ENCODE measurements at places on chromosomes 4 and X. TPM values are rescaled to one million over a fixed set of nuclear protein-coding genes. Genes with fewer than 3 reads are reported as not detected.

Gene GATA1
- not detected for total RNA-seq

Gene TMSB15C
- 4.6 TPM for total RNA-seq

Gene FMR1NB
- total RNA-seq: not detected

Gene WNK3
- 0.06 TPM for total RNA-seq

GRCh38 chrX:6660567-6661264, 125.8 kb upstream of the VCX3A start:
- no peaks in the 10 kb centered on the region for H3K4me1 ChIP-seq
- no peak overlapping the region for H3K4me3 ChIP-seq
- no peaks in the 10 kb centered on the region for H3K36me3 ChIP-seq

- no peaks in the 10 kb centered on the region for H3K36me3 ChIP-seq
- H3K27me3 ChIP-seq: no peaks in the 10 kb centered on the region
- no peak overlapping the region for H3K4me3 ChIP-seq
- DNase-seq: no peak
Measured at GRCh38 chr4:74365761-74366160, 816 bp downstream of the EREG start.

GRCh38 chr4:157994863-157995262, 178.0 kb downstream of the GASK1B start:
- H3K4me3 ChIP-seq: no peak overlapping the region
- H3K27ac ChIP-seq: no peak overlapping the region
- DNase-seq: peak; percentile 60
- no peaks in the 10 kb centered on the region for H3K27me3 ChIP-seq
- peaks cover 30% of the 10 kb centered on the region for H3K4me1 ChIP-seq

DNA sequence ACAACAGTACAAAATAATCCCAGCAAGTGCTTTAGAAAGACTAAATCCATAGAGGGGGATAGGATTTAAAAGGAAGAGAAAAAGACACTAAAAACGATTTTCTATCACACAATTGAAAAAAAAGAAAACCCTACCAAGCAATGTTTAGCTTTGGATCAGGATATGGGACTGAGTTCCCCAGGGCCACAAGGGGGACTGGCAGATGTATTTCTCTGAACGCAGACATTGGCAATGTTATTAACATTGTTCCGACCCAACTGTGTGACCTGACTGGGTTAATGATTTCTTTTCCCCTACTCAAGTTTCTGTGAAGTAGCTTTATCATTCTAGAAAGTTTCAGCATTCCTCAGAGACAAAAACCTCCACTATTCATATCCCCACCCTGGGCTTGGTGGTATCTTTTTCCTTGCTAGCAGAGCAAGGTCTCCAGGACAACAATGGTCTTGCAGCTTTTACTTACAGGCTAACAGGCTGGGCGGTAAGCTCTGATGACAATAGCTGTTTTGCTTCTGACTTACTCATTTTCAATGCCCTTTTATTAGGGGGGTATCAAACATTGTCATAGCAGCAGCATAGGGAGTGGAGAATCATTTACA, 25.8 kb downstream of the SLC7A11 start:
- no peak overlapping the region for H3K4me3 ChIP-seq
- no peaks in the 10 kb centered on the region for H3K4me1 ChIP-seq
- H3K36me3 ChIP-seq: peaks cover 12% of the 10 kb centered on the region
- H3K27ac ChIP-seq: no peak overlapping the region
- DNase-seq: no peak

DNA sequence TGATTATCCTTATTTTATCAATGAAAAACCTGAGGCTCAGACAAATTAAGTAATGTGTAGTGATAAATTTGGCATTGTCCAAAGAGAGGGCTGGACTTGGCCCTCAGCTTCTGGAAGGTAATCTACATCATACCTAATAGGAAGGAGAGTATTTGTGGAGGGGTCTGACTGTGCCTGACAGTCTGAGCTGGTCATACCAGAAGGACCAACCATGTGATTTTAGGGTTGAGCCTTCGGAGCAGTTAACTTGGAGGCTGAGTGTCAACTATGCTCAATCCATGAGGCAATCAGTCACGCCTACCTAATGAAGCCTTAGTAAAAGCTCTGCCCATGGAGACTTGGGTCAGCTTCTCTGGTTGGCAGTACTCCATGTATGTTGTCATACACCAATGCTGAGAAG, 136.4 kb downstream of the CPE start:
- no peak overlapping the region for H3K27ac ChIP-seq
- H3K4me3 ChIP-seq: no peak overlapping the region
- no peaks in the 10 kb centered on the region for H3K4me1 ChIP-seq
- H3K27me3 ChIP-seq: no peaks in the 10 kb centered on the region
- no peak for DNase-seq

GRCh38 chr4:102169345-102169744, 175.9 kb downstream of the SLC39A8 start:
- H3K27me3 ChIP-seq: no peaks in the 10 kb centered on the region
- no peaks in the 10 kb centered on the region for H3K36me3 ChIP-seq
- DNase-seq: no peak

- peaks cover 68% of the 10 kb centered on the region for H3K27me3 ChIP-seq
- no peaks in the 10 kb centered on the region for H3K36me3 ChIP-seq
- H3K4me3 ChIP-seq: peak within 1 kb of the TSS; percentile 58
- H3K27ac ChIP-seq: no peak within 1 kb of the TSS
- peak; percentile 43 for DNase-seq
- H3K4me1 ChIP-seq: peaks cover 4% of the 10 kb centered on the region
Measured at GRCh38 chrX:106726485-106727437, at the start of gene RNF128. TSS of gene RNF128 (plus strand) at chrX:106726701. CDS start at chrX:106726914, 213 bp downstream.

Measured in PC-3 (cell line).